ENCODE measurements at places on chromosomes 1 and 21.
A peak's percentile ranks its signal among the peaks of the same experiment; 100 is the strongest.

GRCh38 chr1:153794624-153795329 lies 19.6 kb downstream of the SLC27A3 start:
- DNase-seq = peak; percentile 30

DNA sequence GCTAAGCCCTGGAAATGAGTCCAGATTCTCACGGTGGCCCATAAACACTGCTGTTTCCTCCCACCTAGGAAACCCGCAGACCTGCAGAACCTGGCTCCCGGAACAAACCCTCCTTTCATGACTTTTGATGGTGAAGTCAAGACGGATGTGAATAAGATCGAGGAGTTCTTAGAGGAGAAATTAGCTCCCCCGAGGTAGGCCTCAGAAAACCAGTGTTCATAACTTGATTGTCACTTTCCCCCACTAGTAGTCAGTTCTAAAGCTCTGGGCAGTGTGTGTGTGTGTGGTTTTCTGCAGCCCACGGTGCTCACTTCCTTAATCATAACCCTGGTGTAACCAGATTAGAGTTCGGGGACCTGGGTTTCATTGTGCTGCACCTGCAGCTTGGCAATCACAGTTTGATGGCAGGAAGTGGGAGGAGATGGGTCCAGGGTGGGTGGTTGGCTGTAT lies 39.1 kb downstream of the CLIC6 start:
- DNase-seq = no peak

DNA sequence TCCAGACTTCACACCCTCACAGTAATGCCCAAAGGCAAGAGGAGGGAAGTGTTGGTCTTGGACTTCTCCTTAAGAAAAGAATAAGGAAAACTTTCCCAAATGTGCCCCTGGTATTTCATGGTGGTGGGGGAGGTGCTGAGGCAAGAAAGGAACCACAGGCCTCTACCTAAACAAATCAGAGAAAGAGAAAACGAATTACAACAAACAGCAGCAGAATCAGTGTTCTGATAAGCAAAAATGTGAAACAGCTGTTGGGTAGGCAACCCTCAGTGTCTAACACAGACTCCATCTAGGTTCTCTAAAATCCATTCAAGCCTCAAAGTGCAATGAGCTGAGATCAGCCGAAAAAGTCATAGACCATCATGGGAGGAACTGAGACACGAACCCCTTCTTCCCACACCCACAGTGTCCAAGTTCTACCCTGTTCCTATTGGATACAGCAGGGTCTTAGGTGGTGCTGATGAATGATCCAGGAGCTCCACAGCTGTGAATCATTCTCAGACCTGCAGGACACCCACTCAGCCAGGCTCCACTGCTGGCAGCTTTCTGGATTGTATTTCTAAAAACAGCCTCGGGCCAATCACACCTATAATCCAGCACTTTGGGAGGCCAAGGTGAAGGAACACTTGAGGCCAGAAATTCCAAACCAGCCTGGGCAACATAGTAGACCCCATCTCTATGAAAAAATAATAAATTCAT lies 149.1 kb downstream of the PLPP3 start:
- DNase-seq = no peak

- no peak for DNase-seq
These were observed 152.5 kb downstream of the HMCN1 start for GRCh38 chr1:185886671-185887070.

- no peak for DNase-seq
These were observed 67.8 kb downstream of the SLC37A1 start for GRCh38 chr21:42581336-42581992.

- no peak for DNase-seq
These were observed 94.3 kb downstream of the ADGRL4 start for GRCh38 chr1:78911956-78912880.

DNA sequence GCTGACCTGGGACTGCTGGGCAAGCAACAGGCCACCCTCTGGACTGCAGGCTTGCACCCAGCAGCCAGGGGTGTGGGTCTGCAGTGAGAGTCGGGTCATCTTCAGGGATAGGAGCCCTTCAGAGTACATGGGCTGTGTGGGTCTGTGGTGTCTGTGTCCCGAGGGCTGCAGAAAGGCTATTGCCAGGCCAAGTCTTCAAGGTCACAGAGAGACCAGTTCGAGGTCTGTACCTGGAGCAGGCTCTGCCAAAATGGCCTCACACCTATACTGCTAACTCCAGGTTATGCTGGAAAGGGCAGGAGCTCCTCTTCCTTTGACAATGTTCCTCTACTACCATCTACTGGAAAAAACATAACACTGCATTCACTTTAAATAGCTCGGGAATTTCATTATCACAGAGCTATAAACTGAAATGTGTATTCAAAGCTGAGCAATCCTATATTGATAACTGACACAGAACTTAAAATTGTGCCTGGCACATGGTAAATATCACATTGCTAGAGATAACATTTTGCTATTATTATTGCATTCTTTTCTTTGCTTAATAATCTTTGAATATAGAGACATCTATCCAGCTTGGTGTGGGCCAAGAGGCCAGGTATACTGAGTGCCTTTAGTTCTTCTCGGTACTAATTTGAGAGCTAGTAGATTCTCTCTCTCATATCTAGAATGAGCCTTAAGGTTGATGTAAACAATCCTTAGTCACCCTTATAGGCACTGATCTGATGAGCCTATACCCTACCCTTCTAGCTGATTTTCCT lies 6.9 kb upstream of the DNAH14 start:
- peak; percentile 17 for DNase-seq

GRCh38 chr1:18836654-18837053 lies 22.8 kb downstream of the TAS1R2 start:
- no peak for DNase-seq

- DNase-seq = no peak
These were observed 119.1 kb upstream of the FGGY start for GRCh38 chr1:59177756-59178155.

- DNase-seq = no peak
These were observed 6.8 kb downstream of the TSPEAR start for GRCh38 chr21:44704636-44705001.

- no peak for DNase-seq
These were observed 11.2 kb upstream of the AK2 start for GRCh38 chr1:33047839-33048305.

DNA sequence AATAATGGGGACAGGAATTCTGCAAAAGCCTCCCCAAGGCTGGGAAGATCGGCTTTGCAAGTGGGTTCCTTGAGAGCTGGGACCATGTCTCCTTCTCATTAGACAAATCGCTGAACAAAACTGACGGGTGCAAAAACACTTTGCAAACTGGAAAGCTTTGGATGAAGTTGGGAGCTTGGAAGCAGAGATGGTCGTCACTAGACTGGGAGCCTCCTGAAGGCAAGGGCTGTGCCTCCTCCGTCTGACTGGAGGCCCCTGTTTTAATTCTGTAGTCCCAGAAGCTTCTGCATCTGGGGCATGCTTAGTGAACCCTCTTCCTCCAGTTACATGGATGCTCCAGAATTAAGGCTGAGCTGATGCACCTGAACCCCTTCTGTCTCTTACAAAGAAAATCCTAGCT lies 82.3 kb upstream of the IFFO2 start:
- DNase-seq = no peak

DNA sequence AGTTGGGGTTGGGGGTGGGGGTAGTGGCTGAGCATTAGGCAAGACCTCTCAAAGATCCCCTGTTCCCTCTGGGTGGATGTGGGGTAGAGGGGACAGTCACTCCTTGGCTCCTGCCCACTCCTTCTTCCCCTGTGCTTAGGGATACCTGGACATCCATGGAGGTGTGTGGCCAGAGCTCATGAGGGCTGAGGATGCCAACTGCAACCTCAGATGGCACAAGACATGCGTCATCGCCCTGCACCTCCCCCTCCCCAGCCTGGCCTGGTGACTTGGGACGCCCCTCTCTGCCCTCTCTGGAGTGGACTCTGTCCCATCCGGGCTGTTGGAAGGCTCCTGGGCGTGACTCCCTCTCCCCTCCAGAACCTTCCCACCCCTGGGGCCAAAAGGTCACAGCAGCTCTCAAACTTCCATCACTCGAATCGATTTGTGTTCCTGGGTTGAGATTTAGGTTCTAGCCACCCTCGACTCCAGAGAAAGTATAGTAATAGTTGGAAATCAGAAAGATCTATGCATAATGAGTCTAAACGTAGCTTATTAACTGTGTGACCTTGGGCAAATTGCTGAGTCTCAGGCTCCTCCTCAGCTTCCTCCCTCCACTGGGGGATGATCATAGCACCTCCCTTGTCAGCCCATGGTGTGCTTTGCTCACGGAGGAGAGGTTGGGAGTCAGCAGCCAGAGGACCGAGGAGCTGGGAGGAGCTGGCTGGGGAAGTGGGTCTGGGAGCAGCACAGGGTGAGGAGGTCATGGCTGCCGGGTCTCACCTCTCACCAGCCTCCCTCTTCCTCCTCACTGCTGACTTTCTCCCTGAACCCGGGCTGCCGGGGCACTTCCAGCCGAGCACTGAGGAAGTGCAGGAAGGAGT lies 2.2 kb upstream of the PTPN7 start:
- DNase-seq = no peak

GRCh38 chr1:40386359-40386723 lies 12.8 kb downstream of the SMAP2 start:
- DNase-seq = no peak

GRCh38 chr1:193113258-193113991 lies 8.2 kb upstream of the GLRX2 start:
- no peak for DNase-seq

Measured in NCI-H1417 (cell line).